ENCODE measurements at places on chromosomes 1 and 21. TPM values are rescaled to one million over a fixed set of nuclear protein-coding genes. Genes with fewer than 3 reads are reported as not detected.

ARHGEF16 gene
- total RNA-seq = 17.7 TPM

SPATA45 gene
- total RNA-seq = not detected

CASZ1 gene
- 3.9 TPM for total RNA-seq

DNASE2B gene
- total RNA-seq = not detected

PRMT2 gene
- total RNA-seq = 120 TPM

NECTIN4 gene
- total RNA-seq = not detected

S100A2 gene
- total RNA-seq = 2.3 TPM

CDCA8 gene
- total RNA-seq = 0.90 TPM

HJV gene
- total RNA-seq = not detected

TNFRSF4 gene
- 1.0 TPM for total RNA-seq

SPRR2A gene
- total RNA-seq = not detected

GJB4 gene
- not detected for total RNA-seq

PLXNA2 gene
- total RNA-seq = 17.2 TPM

RAB13 gene
- total RNA-seq = 31.0 TPM
